ENCODE measurements at places on chromosomes 3 and 15.

DNA sequence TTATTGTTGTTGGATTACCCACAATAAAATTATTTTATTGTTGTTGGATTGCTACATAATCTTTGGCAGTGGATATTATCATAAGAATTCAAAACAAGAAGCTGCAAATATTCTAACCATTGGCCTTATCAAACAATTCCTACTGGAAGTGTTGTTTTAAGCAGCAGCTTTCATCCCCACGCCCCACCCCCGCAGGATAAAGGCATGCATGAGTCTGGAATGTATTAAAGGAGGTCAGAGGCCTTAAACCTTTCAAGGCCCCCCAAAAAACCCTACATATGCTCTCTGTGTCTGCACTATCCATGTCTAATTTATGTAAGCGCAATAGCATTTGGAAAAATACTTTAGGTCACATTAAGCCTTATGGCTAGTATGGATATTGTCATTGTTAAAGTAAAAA is 23.1 kb downstream of the P3H2 start:
- no peak for DNase-seq

DNA sequence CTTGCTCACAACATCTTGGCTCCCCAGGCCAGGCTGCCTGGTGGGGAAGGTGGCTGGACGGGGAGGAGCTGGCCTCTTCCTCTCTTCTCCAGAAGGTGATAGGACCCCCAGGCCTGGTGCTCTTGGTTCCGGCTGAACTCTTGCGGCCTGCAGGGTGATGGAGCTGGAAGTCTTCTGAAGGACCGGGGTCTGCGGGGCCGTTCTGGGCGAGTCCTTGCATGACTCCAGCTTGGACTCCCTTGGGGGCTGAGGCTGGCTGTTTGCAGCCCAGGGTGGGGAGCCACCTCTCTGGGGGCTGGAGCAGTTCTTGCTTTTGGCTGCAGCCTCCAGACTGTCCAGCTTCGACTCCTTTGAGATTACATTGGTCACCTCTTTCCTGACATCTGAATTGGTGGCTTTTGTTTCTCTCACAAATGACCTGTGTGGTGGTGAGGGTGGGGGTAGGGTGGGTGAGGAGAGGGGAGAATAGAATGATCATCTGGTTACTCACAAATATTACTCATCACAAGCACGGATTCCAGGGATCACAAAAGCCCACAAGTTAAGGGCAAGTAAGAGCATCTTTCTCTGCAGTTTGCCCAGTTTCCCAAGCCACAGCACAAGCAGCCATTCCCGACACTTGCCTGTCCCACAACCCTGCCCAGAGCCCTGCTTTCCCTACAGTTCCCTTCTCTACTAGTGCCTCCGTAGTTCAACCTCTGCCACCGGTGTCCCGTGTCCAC is 149.1 kb upstream of the HACD2 start:
- DNase-seq, result no peak

- DNase-seq, result no peak
These were observed 19.0 kb upstream of the FAM240A start for GRCh38 chr3:46593274-46593862.

- no peak for DNase-seq
These were observed 34.4 kb upstream of the SLCO2A1 start for GRCh38 chr3:134064081-134064480.

DNA sequence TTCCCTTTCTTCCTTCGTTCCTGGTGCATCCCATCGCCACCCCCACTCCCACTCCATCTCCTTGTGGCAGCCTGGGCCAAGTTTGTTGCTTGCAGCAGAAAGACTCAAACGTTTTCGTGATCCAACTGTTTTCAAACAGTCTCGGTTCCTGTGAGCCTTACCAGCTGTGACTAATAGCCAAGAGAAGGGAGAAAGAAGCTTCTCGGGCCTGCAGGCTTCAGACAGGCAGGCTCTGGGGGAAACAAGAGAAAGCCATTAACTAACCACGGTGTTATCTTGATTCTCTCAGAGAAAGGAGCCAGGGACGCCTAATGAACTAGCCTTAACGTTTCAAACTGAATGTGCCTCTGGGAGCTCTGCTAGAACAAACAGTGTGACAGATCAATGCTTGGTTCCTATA is 742.0 kb downstream of the NR2F2 start:
- DNase-seq, result no peak

DNA sequence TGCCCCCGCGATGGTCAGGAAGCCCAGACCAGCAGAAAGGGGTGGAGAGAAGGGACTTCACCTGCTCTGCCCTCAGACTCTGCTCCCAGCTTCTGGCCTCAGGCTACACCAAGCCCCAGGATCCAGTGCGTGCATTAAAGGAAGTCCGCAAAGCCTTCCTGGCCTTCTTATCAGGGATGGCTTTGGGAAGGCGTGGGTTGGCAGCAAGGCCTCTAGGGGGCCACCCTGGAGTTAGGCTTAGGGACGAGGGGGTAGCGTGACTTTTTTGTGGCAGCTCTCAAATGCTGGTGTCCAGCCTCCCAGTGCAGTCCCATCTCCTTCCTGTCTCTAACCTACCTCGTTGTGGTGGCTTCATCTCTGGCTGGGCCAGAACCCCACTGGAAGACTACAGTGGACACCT is 18.9 kb upstream of the RPL29 start:
- no peak for DNase-seq

GRCh38 chr15:32642667-32643435 is 1.3 kb downstream of the SCG5 start:
- DNase-seq, result no peak

All from muscle of leg (tissue), 16 donors.